ENCODE measurements at places on chromosomes 16 and 17.

DNA sequence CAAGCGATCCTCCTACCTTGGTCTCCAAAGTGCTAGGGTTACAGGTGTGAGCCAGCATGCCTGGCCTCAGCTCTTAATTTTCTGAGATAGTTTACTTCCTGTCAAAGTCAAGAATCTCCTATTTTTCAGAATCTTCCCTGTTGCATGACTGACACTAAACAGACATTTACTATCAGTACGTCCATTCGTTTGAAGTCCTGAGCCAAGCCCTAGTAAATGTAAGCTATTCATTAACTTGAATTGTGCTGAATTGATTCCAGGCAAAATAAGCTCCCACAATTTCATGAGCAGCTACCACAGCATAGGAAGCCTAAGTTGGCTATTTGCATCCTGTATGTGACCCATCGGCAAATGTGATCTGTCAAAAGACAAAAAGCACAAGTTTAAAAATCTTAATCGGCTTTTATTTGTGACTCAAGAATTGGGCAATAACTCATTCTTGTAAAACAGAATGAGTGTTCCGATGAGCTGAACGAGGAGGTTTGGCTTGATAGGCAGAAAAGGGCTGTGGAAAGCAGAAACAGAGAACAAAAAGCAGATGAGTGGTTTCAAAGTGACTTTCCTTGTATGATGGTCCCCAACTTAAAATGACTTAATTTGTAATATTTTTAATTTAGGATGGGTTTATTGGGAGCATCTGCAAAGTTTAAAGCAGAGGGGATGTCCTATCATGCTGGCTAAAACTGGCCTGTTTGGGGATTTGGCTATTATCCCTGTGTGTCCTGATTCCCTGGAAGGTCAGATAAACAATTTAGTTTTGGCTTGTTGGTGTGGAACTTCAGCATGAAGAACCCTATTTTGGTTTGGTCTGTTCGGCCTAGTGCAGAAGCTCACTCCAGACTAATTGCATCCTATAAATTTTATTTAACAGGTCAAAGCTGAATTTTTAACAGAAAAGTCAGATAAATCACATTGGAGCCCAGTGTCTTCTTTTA lies 14.2 kb downstream of the RNF112 start:
- DNase-seq, result no peak

DNA sequence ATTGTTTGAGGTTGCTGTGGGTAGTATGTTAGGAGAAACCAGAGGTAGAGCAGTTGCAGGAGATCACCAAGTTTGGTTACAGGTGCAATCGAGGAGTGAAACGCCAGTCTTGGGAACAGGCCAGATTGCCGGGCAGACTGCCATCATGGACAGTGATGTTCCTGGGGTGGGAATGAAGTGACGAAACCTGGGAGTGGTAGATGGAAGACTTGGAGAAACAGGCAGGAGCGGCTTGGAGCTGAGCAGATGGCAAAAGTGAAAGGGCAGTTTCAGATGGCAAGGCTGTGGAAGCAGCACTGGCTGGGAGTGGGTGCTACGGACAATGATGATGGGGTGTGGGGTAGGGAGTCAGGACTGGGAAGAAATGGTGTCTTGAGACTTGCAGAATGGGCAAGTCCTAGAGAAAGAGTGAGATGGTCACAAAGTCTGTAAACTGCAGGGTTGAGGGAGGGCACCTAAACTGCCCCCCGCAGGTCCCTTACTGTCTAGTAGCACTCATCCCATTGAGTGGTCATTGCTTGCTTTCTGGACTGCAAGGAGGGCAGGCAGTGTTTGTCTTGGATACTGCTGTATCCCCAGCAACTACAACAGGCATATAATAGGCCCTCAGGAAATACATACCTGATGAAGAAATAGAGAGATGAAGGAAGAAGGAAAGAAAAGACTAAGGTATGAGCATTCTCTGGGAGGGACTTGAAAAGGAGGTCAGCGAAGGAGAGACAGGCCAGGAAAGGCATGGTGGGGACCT lies 29.5 kb upstream of the ULK2 start:
- DNase-seq, result no peak

DNA sequence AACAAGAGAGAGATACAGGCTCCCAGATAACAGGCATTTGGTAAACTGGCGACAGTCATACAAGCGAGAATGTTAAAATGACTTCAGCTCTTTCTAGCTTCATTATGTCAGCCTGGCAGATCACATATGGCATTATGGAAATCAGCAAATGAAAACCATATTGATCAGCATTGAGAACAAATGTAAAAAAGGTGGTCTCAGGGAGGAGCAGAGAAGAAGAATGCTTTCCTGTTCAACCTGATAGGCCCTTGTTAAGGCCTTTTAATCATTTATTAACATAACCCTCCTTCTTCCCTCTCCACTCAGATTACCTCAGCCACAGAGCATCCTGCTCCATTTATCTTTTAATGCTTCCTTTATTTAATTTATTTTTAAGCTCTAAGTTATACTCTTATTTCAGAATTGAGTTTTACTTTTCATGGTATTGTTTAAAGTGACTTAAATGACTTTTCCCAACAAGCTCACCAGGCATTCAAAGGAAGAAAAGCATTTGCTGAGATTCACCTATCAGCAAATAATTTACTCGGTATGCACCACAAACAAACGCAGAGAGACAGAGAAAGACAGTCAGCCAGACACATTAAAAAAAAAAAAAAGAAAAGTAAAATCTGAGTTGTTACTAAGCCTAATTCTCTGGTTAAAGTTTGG lies 243.9 kb upstream of the TBX2 start:
- DNase-seq, result no peak

DNA sequence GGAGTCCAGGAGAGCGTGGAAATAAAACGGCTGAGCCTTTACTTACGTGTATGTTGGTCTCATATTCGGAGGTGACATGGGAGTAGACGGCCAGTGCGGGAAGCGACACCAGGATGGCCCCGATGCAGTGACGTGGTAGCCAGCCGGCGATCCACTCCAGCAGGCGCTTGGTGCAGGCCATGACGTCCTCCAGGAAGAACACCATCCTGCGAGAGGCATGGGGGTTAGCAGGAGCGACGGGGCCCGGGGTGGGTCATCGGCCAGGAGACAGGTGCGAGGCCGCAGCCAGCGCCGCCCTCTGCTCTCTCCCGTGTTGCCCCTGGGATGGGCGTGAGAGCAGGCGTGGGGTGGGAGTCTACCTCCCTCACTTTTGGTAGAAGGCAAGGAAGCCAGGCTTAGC lies 98.6 kb upstream of the CREBBP start:
- no peak for DNase-seq

- no peak for DNase-seq
Measured at GRCh38 chr17:15273141-15273793, 8.1 kb upstream of the PMP22 start.

DNA sequence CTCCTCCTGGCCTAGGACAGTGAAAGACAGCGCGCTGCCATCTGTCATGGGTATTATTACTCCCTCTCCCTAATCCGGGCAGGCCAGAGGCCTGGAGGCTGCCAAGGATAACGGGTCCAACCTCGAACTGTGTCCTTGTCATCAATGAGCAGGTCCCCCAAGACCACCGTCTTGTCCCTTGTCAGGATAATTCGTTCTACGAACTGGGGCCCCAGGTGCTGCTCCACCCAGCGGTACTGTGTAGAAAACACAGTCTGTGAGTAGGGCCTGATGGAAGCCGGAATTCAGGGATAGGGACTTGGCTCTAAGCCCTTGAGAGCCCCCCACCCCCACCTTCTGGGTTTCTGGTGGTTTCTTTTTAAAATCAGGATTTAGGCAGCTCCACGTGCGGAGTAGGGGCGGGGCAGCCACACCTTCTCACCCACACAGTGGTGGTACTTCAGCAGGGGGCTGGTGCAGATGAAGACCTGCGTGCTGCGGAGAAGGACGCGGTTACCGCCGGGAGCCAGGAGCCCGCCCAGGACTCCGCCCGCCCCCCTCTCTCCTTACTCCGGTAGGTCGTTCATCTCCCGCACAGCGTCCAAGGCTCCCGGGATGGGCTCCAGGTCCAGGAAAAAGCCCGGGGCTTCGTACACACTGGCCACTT lies 787 bp downstream of the NT5C start:
- DNase-seq, result peak; percentile 72

- peak; percentile 33 for DNase-seq
Measured at GRCh38 chr17:68431661-68432071, 25.6 kb downstream of the WIPI1 start.

DNA sequence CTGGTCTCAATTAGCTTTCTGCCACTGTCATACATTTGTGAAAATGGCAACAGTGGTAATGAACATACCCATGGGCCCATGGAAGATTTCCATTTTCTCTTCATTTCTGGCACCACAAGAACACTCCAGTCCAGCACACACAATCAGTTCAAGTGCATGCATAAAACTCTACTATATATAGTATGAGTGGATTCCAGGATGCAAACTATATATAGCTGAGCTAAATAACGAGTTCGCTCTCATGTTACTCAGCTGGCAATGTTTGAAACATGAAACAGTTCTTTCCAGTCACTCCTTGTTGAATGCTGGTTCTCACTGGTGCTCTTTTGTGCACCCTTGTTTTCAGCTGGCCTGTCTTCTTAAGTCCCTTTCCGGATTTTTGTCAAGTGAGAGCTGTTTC lies 75.2 kb upstream of the DHX40 start:
- no peak for DNase-seq

DNA sequence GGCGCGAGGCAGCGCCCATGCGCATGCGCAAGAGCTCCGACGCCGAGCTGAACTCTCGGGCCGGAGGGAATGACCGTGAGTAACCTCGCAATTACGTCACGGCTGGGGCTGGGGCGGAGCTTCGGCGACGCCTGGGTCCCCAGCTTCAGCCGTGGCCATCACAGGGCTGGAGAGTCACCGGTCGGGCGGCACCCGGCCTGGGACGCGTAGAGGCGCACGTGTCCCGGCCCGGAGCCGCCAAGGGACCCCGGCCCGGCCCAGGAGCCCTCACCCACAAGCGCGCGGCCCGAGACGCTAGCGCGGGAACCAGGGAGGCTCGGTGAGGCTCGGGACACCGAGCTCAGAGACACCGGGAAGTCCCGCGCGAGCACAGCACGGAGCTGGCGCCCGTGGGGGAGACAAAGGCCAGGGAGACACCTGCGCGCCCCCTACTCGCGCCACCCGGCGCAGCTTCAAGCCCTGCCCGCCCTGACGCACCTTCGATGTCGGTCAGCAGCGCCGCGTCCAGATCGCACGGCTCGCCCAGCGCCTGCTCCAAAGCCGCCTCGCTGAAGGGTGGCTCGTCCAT lies 452 bp downstream of the SREBF1 start:
- DNase-seq, result peak; percentile 94

GRCh38 chr17:17484451-17484899 lies 7.7 kb downstream of the MED9 start:
- no peak for DNase-seq

- no peak for DNase-seq
Measured at GRCh38 chr17:33436321-33436720, 143.2 kb upstream of the ASIC2 start.

GRCh38 chr16:78925083-78925767 lies 675.3 kb downstream of the MAF start:
- DNase-seq, result no peak

GRCh38 chr17:68613739-68614298 lies 12.7 kb upstream of the FAM20A start:
- DNase-seq, result peak; percentile 62

GRCh38 chr17:36936455-36937000 lies 747 bp upstream of the LHX1 start:
- DNase-seq, result no peak
